ENCODE measurements at places on chromosomes 16 and 17.

DNA sequence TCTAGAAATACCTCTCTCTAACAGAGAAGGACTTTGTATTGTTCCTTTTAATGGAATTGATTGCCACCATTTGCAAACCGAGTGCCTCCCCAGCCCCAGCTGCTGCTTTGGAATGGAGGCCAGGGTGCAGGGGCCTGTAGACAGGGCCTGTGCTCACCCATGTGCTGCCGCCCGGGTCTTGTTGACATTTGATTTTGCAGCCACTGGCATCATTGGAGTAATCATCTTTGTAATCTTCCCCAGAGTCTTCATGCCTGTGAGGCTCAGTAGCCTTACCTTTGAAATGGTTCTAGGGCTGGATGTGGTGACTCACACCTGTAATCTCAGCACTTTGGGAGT, 119.8 kb downstream of the CLEC16A start:
- DNase-seq: no peak

DNA sequence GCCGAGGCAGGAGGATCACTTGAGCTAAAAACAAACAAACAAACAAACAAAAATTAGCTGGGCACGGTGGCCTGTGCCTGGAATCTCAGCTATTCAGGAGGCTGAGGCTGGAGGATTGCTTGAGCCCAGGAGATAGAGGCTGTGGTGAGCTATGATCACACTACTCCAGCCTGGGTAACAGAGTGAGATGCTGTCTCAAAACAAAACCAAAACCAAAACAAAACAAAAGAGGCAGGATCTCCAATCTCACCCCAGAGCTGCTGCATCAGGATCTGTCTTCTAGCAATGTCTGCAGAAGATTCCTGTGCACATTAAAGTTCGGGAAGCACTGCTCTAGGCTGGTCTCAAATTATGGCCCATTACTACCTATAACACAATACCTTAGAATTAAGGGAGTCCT, 43.1 kb downstream of the MAP2K6 start:
- no peak for DNase-seq

GRCh38 chr17:64682261-64683181, 20.4 kb upstream of the SMURF2 start:
- DNase-seq: peak; percentile 90

DNA sequence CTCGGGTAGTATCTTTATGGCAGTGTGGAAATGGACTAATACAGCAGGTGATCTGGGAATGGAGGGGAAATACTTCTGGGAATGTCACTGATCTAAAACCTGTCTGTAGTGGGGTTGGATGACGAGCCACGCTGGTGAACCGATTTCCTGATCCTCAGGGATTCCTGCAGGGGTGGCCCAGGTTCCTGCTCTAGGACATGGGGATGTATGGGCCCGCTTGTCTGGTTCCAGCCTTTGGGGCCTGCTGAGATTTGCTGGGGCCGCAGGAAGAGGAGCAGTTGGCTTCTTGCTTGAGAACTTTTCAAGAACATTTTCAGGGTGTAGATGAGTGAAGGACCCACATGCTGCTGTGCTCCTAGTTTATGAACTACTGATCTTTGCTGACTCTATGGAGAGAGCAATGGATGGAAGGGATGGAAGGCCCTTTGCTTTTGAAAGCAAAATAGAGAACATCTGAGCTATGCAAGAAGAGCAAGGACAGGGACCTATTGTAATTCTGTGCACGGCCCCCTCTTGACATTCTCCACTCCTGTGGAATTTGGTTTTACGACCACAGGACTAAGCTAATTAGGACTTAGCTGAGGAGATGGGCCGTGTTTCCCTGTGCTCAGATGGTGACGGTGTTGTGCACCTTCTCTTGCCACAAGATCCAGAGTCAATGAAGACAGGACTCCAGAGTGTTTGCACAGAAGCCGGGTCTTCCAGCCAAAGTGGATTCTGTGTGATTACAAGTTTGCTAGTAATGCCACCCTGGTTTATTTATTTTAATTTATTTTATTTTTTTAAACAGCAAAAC, 90.5 kb downstream of the SEC14L1 start:
- no peak for DNase-seq

DNA sequence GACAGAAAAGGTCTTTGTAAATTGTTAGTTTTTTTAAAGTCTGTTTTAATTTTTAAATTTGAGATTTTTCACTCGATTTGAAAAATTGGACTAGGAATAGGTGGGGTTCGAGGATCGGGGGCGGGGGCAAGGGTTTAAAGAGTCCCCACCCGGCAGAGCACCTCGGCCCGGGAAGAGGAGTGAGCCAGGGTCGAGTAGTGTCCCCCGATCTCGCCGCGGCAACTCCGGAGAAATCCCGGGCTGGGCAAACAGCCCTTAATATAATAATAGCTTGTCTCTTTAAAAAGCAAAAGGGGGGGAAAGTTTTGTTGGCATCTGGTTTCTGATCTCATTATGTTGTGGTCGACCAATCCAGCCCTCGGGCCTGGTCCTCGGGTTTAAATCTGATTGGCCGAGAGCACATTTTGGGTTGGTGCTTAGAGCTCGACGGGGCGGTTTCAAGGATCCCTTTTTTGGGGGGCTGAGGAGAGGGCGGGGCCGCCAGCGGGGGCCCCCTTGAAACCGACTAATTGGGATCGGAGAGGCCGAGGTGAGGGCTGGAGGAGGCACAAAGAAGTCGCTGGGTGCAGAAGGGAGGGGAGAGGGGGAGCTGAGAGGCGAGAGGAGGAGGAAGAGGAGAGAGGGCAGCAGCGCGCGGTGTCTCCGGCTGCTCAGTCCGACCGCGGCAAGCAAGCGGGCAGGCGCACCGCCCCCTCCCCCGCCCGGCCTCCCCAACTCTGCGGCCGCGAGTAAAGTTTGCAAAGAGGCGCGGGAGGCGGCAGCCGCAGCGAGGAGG, at the start of gene FZD2:
Gene FZD2, plus strand, starts transcription at position 653 of the 775 bp plus-strand sequence. CDS start 205 bp downstream, outside the sequence.
- peak; percentile 94 for DNase-seq

- DNase-seq: no peak
Observed at GRCh38 chr16:11780991-11781680, 15.9 kb downstream of the ZC3H7A start.

DNA sequence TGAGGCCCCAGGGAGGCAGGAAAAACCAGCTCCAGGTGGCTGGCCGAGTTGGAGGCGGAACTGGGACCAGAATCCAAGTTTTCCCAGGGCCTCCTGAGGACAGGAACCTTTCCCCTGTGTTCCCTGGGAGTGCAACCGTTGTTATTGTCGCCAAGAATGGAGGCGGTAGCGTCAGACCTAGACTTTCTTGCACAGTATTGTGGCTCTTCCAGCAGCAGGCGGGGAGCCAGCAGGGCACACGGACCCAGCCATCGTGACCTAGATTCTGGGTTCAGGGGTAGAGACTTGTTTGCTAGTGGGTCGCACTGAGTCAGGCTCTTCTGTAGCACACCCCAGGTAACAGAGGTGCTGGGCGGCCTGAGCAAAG, 667 bp upstream of the KIF19 start:
- DNase-seq: no peak

- DNase-seq: no peak
Observed at GRCh38 chr16:2095918-2096582, 39.6 kb downstream of the PKD1 start.

- DNase-seq: no peak
Observed at GRCh38 chr17:17710355-17710727, 29.1 kb downstream of the RAI1 start.

- no peak for DNase-seq
Observed at GRCh38 chr16:63192980-63193379, 1156.7 kb upstream of the CDH8 start.

DNA sequence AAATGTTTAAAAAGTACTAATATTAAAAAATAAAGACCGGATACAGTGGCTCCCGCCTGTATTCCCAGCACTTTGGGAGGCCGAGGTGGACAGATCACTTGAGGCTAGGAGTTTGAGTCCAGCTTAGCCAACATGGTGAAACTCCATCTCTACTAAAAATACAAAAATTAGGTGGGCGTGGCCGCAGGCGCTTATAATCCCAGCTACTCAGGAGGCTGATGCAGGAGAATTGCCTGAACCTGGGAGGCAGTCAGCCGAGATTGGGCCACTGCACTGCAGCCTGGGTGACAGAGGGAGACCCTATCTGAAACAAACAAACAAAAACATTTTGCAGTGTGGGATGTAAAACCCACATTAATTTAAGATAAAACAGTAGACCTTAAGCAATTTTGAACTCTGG, 11.8 kb downstream of the CDC27 start:
- DNase-seq: no peak

DNA sequence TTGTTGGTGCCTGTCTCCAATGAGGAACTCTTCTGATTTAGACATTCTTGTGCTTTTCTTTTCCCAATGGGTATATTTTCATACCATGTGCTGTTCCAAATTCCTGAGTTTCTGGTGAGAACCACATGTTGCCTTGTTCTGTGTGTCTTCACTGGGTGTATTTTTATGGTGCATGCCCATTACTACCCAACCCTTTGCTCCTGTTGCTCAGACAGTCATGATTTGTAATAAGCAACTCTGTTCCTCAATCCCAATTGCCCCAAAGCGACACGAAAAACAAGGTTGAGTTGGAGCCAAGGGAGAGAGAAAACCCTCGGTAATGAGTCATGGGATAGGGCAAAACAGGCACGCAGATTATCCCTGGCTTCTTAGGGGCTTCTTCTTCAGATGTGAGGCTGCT, 101.8 kb downstream of the ABCA8 start:
- DNase-seq: no peak

GRCh38 chr17:28751600-28752366, 8.0 kb downstream of the TRAF4 start:
- no peak for DNase-seq

DNA sequence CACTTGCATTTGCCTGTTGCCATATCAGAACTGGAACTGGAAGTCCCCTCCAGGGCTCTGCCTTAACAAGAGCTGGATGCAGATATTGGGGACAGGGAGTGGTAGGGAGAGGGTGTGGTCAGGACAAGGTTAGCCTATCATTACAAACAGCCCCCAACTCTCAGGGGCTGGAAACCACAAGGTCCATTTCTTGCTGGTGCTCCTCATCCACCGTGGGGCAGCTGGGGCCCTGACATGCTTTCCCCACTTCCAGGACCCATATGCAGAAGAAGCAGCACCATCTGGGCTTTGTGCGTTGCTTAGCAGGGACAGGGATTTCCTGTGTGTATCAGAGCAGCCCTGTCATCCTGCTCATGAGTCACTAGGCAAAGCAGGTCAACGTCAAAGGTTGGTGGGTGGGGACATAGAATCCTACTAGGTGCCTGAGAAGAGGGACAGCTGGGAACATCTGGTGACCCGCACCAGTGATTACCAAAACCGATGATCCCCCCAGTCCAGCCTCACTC, 26.9 kb downstream of the RGS9 start:
- DNase-seq: peak; percentile 50

DNA sequence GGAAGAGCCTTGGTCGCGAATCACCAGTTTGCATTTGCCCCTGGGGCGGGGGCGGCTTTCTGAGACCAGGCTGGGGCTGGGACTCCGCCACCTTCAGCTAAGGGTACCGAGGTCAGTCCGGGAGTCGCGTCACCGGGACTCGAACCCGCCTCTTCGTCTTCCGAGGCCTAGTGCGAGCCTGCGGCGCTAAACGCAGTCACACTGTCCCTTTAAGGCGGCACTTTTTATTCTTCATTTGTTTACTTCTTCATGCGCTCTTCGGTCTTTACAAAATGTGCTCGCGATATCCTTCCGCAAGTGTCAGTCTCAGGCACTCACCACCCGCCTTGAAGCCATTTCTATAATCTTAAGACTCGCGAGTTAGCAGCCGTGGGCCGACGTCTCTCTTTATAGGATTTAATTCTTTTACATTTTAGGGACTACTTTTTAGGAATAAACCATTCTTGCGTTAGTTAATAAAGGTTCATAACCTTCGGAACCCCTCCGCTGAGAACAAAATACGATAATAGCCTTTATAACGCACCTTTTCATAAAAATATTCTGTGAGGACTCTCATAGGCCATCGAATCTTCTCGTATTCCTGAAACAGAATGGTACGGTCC, 593 bp upstream of the HEXIM1 start:
- DNase-seq: peak; percentile 81

DNA sequence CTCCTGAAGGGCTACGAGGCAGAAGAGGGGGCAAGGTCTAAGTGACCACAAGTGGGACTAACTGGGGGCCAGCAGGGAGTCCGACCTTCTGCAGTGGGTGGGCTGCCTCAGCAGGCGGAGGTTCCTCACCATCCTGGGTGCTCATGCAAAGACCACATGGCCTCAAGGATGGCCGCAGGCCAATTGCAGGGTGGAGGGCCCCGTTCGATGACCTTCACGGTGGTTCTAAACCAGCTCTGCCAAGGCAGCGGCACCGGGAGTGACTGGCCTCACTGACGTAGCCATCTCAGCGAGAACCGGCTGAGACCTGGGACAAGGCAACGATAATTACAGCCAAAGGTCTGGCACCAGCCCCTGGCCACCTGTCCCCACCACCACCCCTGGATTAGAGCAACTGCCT, 5.7 kb downstream of the SMIM5 start:
- DNase-seq: no peak

- no peak for DNase-seq
Observed at GRCh38 chr17:44926821-44927525, 11.7 kb upstream of the GFAP start.

GRCh38 chr17:42917236-42917603, 16.6 kb downstream of the G6PC1 start:
- no peak for DNase-seq

DNA sequence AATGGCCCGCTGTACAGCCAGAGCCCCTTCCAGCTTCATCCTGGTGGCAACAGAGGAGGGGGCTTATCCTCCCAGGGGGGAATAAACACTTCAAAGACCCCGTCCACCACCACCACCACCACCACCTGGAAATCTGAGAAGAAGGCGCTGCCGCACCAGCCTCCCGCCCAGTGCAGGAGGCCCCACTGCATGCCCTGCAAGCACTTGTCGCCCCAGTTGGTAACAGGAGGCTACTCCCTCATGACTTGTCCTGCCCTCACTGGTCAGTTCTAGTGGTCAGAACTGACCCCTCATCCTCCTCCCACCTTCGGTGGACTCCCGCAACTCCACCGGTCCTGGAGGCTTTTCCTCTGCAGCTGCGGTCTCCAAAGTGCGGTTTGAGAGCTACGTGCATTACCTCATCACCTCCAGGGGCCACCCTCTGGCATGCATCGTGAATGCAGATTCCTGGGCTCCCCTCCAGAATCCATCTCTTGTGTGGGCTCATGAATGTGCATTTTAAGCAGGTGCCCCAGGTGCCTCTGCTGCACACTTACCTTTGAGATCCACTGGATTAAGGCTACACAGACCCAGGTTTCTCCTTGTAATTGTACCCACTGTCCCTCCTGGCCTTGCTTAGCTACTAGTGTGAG, 71.8 kb downstream of the SRCIN1 start:
- no peak for DNase-seq

DNA sequence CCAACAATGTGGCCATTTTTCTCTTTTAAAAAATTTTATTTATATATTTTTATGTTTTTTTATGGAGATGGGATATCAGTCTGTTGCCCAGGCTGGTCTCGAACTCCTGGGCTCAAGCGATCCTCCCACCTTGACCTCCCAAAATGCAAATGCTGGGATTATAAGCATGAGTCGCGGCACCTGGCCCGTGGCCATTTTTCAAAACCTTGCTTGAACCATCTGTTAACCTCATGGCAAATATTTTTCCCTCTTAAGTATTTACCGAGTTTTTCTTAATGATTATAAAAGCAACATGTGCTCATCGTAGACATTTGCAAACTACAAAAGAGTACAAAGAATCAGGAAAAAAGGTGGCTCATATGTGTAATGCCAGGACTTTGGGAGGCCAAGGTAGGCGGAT, 127.6 kb downstream of the ABCC6 start:
- DNase-seq: no peak

- no peak for DNase-seq
Observed at GRCh38 chr16:87351320-87351698, 32.3 kb downstream of the FBXO31 start.

- DNase-seq: no peak
Observed at GRCh38 chr17:14407541-14407940, 106.7 kb downstream of the HS3ST3B1 start.

- no peak for DNase-seq
Observed at GRCh38 chr17:76820561-76820960, 47.6 kb upstream of the MGAT5B start.

- DNase-seq: no peak
Observed at GRCh38 chr16:81629034-81629802, 149.9 kb upstream of the PLCG2 start.
